ENCODE measurements at places on chromosomes 3 and 15. TPM values are rescaled to one million over a fixed set of nuclear protein-coding genes. Genes with fewer than 3 reads are reported as not detected.

CELF6 gene
- 1.1 TPM for total RNA-seq

- no peaks in the 10 kb centered on the region for H3K4me1 ChIP-seq
- H3K4me3 ChIP-seq: no peak overlapping the region
- H3K27ac ChIP-seq: no peak overlapping the region
- DNase-seq: no peak
- no peaks in the 10 kb centered on the region for H3K36me3 ChIP-seq
- H3K27me3 ChIP-seq: no peaks in the 10 kb centered on the region
These were observed 58.5 kb downstream of the CRYBG3 start for GRCh38 chr3:97880267-97880666.

- H3K4me3 ChIP-seq: no peak overlapping the region
- H3K36me3 ChIP-seq: no peaks in the 10 kb centered on the region
- peak; percentile 34 for DNase-seq
These were observed 26.4 kb downstream of the LNP1 start for GRCh38 chr3:100427699-100428098.

DNA sequence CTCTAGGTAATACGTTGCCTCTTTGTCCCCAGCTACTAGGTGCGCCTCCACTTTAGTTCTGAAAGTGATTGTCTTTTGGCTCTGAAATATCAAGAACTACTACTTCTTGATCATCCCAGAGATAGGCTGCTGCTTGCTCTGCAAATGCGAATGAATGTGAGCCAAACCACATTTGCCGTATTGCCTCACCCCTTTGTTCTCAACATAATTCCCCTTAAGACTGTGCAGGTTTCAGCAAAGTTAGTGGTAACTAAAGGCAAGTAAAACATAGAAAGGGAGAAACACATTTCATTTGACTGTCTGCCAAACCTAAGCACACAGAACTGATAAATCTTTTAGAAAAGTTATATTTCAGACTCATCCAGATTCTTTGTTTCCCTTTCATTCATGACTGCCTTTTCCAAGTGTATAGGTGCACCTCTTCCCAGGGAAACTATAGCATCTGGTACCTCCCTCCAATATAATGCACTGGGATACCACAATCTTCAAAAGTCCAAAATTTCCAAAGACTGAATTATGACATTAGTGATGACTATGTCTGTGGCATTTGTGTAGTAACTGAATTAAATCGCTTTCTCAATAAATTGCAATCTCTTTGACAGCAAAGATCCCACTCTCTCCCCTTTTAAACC is 720.6 kb upstream of the CBLB start:
- no peaks in the 10 kb centered on the region for H3K27me3 ChIP-seq
- no peak overlapping the region for H3K27ac ChIP-seq
- no peaks in the 10 kb centered on the region for H3K4me1 ChIP-seq
- no peaks in the 10 kb centered on the region for H3K36me3 ChIP-seq

DNA sequence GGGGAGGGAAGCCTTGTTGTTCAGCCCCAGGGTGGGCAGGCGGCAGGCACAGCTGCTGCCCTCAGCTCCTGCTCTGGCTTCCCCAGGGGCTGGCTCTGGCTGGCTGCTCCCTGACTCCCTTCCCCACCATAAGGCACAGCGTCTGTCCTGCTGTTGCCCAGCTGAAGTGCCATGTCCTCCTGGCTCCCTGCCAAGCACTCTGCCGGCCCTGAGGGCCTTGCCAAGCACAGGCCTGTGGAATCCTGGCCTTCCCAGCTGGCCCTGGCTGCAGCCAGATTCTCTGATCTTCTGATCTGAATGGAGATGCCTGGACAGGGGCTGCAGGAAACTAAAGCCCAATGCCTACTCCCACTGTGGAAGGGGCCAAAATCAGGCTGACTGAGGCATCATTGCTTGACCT is 1.1 kb downstream of the IQCF6 start:
- H3K4me3 ChIP-seq: no peak overlapping the region
- peaks cover 8% of the 10 kb centered on the region for H3K27me3 ChIP-seq
- H3K36me3 ChIP-seq: no peaks in the 10 kb centered on the region
- H3K4me1 ChIP-seq: no peaks in the 10 kb centered on the region

PLIN1 gene
- total RNA-seq: 6.3 TPM

DNA sequence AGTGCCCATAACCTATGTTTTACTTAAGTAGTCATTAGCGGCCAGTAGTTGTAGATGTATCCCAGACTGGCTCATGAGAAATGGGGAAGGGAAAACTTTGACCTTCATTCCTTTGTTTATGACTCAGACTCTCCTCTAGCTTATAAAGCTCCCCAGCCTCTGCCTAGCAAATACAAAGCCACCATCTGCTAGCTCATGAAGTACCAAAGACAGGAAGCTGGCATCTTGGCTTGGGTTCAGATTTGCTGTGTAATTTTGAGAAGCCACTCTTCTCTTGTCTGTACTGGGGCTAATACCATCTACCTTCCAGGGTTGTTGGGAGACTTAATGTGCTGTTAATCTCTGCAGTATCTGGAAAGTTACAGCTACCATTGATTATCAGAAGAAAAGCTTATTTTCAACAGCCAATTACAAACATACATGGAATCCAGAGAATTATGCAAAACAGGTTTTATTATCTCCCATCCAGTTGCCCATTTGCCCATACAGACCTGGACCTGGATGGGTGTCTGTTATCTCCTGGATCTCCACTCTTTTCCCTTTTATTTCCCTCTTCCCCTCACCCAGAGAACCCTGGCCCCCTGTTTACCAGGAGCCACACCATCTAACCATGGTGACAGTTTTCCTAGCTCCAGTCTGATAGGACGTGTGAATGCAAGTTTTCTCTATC is 153.8 kb downstream of the SEMA6D start:
- no peaks in the 10 kb centered on the region for H3K27me3 ChIP-seq
- no peak overlapping the region for H3K27ac ChIP-seq
- no peak overlapping the region for H3K4me3 ChIP-seq

- no peak overlapping the region for H3K4me3 ChIP-seq
- no peak for DNase-seq
- H3K36me3 ChIP-seq: no peaks in the 10 kb centered on the region
- H3K27me3 ChIP-seq: no peaks in the 10 kb centered on the region
These were observed 123.2 kb downstream of the PLD1 start for GRCh38 chr3:171687064-171687463.

DNA sequence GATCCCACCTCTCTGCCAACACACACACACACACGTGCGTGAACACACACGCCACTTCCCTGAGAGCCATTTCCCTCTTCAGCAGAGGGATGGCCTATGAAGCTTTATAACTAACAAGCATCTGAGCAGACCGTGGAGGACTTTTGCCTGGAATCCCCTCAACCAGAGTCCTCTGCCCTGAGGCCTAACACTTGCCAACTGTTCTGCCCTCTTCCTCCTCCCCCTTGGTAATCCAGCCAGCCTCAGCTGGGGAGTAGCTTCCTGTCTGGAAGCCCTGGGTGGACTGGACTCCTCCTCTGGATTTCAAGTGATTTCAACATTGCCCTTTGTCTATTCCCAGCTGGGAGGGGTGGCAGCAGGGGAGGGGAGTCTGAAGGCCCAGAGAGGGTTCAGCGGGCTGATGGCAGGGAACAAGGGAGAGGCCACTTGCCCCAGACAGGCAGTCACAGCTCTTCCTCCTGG is 68.4 kb upstream of the HACD2 start:
- H3K4me1 ChIP-seq: peaks cover 14% of the 10 kb centered on the region
- peak; percentile 60 for DNase-seq
- no peaks in the 10 kb centered on the region for H3K36me3 ChIP-seq
- peak overlapping the region; percentile 41 for H3K27ac ChIP-seq
- no peak overlapping the region for H3K4me3 ChIP-seq

GRCh38 chr3:99250821-99251355 is 349.4 kb upstream of the DCBLD2 start:
- no peaks in the 10 kb centered on the region for H3K27me3 ChIP-seq
- DNase-seq: no peak
- no peaks in the 10 kb centered on the region for H3K4me1 ChIP-seq
- H3K4me3 ChIP-seq: no peak overlapping the region
- H3K36me3 ChIP-seq: peaks cover 3% of the 10 kb centered on the region
- no peak overlapping the region for H3K27ac ChIP-seq

DNA sequence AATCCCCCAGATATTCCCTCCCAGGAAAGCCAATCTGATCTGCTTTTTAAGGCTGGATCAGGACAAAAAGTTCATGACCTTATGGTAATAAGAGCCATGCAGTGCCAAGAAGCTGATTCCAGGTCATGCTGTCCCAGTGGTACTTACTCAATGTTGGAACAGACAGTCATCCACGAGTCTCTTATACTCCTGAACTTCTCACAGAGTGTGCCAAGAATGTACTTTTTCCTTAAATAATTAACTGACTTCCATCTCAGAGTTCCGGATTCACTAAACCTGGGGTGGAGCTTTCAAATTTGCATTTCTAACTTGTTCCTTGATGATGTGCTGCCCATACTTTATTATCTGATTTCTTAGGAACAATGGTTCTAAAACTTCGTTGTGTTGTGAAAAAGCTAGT is 3.4 kb upstream of the P3H2 start:
- peaks cover 19% of the 10 kb centered on the region for H3K4me1 ChIP-seq
- H3K36me3 ChIP-seq: no peaks in the 10 kb centered on the region
- H3K27me3 ChIP-seq: no peaks in the 10 kb centered on the region
- H3K4me3 ChIP-seq: no peak overlapping the region
- DNase-seq: no peak

GRCh38 chr3:128500556-128500955 is 7.6 kb upstream of the GATA2 start:
- no peaks in the 10 kb centered on the region for H3K36me3 ChIP-seq
- H3K27me3 ChIP-seq: peaks cover 44% of the 10 kb centered on the region
- H3K4me3 ChIP-seq: no peak overlapping the region

DNA sequence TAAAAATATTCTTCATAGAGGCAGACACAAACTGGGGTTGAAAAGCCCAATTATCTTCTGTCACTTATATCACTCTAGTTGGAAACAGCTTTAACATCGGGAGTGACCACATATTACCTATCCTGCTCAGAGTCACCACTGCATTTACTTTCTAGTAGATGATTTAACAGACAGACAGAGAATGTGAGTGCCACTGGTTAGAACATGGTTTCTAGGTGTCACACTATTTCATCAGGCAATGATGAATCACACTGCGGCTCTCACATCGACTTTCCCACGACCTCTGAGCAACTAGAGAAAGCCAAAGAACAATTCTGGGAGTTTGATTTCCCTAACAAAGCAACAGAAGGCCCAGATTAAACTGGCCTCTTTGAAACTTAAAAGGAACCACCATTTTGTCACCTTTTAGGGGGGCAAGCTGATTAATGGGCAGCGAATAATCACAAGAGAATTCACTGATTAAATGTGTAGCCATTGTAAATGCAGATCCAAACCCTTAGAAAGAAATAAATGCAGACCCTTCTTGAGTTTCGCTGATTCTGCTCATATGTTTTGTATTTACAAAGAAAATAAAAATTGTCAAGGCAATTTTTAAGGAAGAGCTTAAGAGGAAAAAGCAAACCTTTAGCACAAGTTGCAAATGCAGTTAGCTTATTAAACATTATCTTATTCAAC is 112.6 kb upstream of the KBTBD8 start:
- DNase-seq: peak; percentile 51
- H3K27me3 ChIP-seq: no peaks in the 10 kb centered on the region
- peak overlapping the region; percentile 75 for H3K27ac ChIP-seq
- no peaks in the 10 kb centered on the region for H3K36me3 ChIP-seq
- H3K4me3 ChIP-seq: no peak overlapping the region

MINAR1 gene
- 1.3 TPM for total RNA-seq

TADA3 gene
- 65.5 TPM for total RNA-seq

GRCh38 chr15:52636459-52636858 is 42.7 kb downstream of the ATOSA start:
- H3K4me3 ChIP-seq: no peak overlapping the region
- no peaks in the 10 kb centered on the region for H3K4me1 ChIP-seq
- H3K27ac ChIP-seq: no peak overlapping the region

GRCh38 chr3:126320517-126321293 is 36.5 kb downstream of the KLF15 start:
- peaks cover 5% of the 10 kb centered on the region for H3K4me1 ChIP-seq
- no peaks in the 10 kb centered on the region for H3K27me3 ChIP-seq
- H3K27ac ChIP-seq: no peak overlapping the region
- DNase-seq: no peak
- H3K4me3 ChIP-seq: no peak overlapping the region

GRCh38 chr3:48215876-48216275 is 7.4 kb upstream of the CAMP start:
- H3K36me3 ChIP-seq: no peaks in the 10 kb centered on the region
- peaks cover 5% of the 10 kb centered on the region for H3K4me1 ChIP-seq
- no peak for DNase-seq
- H3K27ac ChIP-seq: no peak overlapping the region

- H3K36me3 ChIP-seq: no peaks in the 10 kb centered on the region
- H3K4me3 ChIP-seq: no peak overlapping the region
- DNase-seq: no peak
These were observed 152.4 kb upstream of the MDFIC2 start for GRCh38 chr3:70464876-70465275.

DNA sequence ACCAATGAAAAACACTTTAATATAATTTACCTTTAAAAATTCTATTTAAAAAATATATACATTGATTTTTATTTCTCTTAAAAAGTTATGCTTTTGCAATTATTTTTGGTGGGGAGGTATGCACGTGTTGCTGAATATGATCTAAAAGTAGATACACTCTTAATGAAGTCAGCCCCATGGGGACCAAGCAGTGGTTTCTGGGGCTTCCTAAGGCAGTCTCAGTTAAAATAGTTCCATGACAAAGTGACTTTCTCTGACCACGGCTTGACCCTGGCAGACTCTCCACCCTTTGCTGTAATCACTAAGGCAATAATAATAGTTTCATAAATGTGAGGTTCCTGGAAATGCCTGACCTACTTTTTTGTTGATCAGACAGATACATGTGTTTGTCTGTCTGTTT is 50.4 kb downstream of the CCR4 start:
- no peak overlapping the region for H3K27ac ChIP-seq
- H3K27me3 ChIP-seq: no peaks in the 10 kb centered on the region
- peaks cover 3% of the 10 kb centered on the region for H3K4me1 ChIP-seq
- H3K36me3 ChIP-seq: no peaks in the 10 kb centered on the region
- DNase-seq: no peak

DNA sequence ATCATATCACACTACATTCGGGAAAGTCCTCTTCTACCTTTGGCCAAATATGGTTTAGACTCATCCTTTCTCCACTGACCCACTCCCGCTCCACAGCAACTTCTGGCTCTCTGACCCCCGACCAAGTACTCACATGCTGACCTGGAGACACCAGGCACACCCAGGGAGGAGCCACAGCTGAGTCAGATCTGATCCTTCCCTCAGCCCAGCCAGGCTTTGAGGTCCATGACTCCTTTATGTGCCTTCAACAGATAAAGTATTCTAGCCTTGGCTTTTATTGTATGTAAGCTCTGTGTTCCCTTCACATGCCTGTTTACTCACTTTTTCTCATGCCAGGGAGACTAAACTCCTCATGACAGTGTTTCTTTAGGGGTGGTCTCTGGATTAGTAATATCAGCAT is 166.9 kb upstream of the UMPS start:
- peak; percentile 67 for DNase-seq
- H3K4me3 ChIP-seq: no peak overlapping the region
- H3K4me1 ChIP-seq: no peaks in the 10 kb centered on the region
- H3K27ac ChIP-seq: peak overlapping the region; percentile 32
- no peaks in the 10 kb centered on the region for H3K36me3 ChIP-seq

GATA2 gene
- 2.6 TPM for total RNA-seq

Measured in hepatocyte (in vitro differentiated cells).